ENCODE measurements at places on chromosomes 3 and 15.

- no peak for DNase-seq
Observed at GRCh38 chr15:66838671-66839239, 136.7 kb downstream of the SMAD6 start.

DNA sequence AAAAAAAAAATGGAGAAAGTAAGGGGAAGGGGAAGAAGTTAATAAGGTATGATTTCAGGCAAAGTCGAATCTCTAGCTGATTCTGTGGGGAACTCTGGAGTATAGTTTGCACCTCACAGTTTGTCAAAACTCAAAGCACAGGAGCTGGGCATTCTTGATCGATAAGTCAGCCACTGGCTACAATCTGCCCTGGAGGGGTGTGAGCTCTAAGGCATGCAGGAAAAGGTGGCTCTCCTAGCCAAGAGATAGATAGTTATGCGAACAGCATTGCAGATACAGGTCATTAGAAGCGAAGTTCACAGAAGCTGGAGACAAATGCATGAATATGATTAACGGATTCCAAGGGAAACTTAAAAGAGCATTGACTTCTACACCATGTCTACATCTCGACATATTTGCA is 952.6 kb downstream of the AGBL1 start:
- no peak for DNase-seq

DNA sequence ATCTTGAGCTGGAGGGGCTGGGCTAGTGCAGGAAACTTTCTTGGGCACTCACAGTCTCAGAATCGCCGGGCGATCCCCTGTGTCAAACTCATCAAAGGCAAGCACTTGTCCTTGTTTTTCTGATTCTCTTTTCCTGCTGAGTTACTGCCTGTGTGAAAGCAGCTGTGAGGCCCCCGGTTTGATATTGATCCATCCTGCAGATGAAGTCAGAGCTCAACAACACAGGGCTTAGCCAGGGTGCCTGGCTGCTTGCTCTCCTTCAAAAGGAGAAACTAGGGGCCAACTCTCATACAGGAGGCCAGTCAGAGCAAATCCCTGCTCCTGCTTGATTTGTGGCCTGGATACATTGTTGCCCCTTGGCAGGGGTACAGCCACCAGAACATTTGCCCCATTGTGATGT is 22.9 kb downstream of the CLSTN2 start:
- no peak for DNase-seq

DNA sequence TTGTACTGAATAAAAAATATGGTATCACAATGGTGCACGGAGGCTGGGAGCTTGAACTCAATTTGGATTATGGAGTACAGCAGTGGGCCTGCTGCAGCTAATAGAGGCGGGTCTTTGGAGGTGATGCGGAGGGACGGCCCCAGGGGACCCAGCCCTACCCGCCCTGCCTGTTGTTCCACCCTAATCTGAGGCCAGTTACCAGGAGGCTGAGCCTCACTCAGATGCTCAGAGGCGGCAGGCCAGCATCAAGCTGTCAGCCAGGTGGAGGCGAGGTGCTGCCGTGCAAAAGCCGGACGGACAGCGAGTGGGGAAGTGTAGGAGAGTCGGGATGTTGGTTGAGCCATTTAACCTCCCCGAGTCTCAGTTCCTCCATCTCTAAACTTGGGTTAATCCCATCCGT is 218.5 kb upstream of the RGMA start:
- DNase-seq: no peak

DNA sequence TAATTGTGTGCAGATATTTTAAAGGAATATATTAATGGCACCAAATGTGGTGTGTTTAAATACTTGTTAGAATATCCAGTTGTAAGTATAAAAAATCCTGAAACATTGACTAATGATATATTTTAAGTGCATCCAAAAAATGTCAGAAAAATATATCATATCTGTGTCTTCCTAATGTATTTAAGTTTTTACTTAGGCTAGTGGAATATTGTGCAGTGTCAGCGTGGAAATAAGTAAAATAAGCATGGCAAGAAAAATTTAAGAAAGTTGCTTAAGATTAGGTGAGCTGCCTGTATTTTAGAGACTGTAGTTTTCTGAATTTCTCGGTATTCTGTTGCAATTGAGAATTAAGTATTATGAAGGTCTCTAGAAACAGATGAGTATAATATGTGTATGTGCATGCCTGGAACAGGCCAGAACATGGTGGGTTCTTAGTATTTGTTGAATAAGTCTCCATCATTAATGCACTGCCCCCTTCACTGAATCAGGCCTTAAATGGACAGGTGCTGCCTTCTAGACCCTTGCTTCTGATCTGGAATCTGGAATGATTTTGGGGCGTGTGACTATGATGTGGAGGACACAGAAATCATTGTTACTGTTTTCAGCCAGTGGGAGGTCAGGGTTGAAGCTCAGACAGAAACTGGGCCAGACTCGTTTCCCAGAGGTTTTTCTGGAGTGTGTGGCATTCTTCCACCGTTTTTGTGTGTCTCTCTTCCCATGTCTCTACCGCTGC is 86.1 kb downstream of the TRAK1 start:
- no peak for DNase-seq

DNA sequence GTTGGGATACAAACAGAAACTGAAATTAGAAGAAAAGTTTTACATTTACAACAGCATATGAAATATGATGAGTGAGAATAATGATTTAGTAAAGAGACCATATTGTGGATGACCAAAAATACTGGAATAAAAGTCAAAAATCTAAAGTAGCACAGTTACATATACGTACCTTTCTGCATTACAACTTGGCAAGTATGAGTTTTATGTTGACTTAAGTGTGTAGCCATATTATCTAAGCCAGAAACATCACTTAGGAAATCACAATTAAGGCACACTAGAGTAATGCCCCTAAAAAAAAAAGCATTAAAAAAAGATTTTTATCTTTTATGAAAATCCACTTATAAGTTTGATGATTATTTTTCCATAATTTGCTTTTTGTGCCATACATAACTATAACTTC is 79.1 kb downstream of the ZNF280D start:
- no peak for DNase-seq

- DNase-seq: no peak
Observed at GRCh38 chr15:94125156-94125555, 106.2 kb upstream of the MCTP2 start.

DNA sequence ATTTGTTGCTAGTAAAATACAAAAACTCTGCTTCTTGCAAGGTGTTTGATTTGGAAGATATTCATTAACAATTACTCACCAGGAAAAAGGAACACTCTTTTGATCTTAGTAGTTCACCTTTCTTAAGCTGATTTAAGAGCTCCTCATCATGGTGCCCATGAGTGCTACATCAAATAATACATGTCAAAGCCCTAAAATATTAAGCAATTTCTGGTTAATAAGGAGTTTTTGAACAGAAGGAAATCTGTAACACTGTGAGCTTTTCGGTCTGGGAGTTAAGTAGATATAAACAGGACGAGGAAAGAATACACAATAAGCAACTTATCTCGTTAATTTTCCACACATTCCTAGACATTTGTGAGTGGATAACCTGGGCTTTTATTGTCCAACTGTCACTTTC is 83.9 kb upstream of the DCBLD2 start:
- DNase-seq: no peak
